ENCODE measurements at places on chromosomes 4 and X.
A peak's percentile ranks its signal among the peaks of the same experiment; 100 is the strongest.

GRCh38 chr4:88162626-88163025, 4.2 kb upstream of the ABCG2 start:
- DNase-seq = peak; percentile 42

DNA sequence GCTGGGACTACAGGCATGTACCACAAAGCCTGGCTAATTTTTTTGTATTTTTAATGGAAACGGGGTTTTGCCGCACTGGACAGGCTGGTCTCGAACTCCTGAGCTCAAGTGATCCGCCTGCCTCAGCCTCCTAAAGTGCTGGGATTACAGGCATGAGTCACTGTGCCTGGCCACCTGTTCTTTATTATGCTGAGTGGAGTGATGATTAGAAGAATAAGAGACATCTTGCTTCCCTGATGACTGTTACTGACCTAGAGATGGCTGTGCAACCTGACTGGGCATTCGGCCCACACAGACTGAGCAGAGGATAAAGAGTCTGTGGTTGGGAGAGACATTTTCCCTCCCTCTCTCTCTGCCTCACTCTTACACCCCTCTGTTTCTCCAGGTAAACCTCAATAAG, 56.7 kb downstream of the SPINK2 start:
- DNase-seq = peak; percentile 70

DNA sequence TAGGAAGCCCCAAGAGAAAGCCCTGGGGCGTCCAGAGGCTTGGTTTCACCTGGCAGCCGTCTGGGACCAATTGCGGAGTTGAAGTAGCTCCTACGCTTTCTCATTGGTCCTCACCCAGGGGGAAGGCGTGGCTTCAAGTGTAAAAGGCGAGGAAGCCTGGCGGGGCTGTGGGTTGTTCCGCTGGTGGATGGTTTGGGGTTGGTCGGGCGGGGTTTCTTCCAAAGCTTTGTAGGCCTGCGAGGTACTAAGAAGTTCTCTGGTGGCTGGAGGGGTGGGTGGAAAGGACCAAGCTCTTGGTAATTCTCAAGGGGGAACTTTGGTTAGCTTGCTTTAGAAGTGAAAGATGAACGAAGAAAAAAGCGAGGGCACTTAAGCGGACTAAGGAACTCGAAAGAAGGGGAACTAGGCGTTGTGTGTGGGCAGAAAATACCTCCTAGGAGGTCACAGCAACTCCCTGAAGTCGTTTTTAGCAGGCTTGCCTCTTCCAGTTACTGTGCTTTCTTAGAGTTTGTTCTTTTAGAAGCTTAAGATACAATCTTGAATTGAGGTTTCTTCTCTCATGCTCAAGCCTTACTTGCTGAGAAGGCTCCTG, 36.6 kb downstream of the CCNG2 start:
- no peak for DNase-seq

GRCh38 chr4:55364691-55365344, 18.8 kb downstream of the SRD5A3 start:
- DNase-seq = no peak

DNA sequence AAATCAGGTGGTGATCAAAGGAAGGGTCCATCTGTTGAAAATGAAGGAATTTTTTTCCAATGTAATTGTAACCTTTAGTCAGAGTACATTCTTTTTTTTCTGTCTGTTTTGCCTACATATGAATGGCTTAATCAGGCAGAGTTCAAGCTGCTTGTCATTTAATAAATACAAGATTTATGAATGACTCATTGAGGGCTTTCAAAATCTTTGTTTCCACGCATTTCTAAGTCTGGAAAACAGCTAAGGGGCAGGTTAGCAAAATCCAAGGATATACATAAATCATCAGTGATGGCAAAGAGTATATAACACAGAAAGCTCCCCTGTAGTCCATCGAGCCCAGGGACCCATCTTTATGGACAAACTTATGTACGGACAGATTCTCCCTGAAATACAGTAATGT, 1.8 kb downstream of the CA5B start:
- DNase-seq = peak; percentile 25

DNA sequence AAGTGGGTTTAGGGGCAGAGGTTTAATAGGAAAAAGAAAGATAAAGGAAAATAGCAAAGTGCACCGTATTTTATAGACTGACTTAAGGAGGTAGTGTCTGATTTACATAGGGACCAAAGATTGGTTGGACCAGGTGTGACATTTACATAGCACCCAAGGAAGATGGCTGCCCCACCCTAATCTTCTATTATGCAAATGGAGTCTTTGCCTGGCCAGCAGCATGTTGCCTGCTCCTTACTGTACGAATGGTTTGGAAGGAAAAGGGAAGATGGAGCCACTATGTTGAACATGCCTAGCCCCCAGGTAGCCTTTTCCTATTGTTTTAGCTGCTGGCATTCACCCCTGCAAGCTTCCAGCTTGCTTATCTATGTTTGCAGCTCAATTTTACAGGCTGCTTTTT, 146.2 kb upstream of the PDE5A start:
- DNase-seq = no peak

DNA sequence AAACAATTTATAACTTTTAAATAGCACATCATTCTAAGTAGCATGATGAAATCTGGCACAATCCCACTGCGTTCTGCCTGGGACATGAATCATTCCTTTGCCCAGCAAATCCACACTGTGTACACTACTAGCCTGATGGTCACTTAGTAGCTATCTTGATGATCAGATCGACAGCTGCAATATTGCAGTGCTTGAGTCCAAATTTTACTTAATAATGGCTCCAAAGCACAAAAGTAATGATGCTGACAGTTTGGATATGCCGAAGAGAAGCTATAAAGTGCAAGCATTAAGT, 86.6 kb upstream of the NPNT start:
- peak; percentile 44 for DNase-seq

GRCh38 chr4:152455311-152455710, 80.6 kb downstream of the FBXW7 start:
- no peak for DNase-seq

DNA sequence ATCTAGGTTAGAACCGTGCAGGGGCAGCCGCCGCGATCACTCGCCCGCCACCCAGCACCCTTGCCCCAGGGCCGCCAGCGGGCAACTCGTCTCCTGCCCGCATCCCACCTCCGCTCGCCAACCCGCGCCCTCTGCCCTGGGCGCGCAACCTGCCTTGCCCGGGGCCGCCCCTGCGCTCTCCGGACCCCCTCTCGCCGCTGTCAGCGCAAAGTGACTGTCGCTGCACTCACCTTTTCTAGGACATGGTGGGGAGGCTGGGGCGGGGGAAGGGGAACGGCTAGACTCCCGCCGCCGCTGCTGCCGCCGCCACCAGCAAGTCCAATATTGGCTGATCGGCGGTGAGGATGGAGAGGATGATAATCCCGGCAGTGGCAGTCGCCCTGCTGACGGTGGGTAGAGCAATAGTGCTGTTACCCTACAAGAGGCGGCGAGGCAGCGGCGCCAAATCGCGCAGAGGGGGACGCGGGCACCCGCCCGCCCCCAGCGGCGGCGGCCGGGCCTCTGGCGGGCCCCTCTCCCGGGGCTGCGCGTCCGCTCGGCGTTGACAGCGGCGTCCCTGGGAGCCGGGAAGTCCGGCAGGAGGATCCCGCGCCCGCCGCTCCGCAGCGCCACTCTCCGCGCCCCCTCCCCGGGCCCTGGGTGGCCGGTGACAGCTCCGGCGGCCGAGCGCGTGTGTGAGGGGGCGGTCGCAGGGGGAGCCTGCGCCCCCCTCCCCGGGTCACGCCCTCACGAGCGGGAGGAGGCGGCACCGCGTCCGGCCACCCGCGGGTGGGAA, 2.3 kb upstream of the NR3C2 start:
- no peak for DNase-seq

DNA sequence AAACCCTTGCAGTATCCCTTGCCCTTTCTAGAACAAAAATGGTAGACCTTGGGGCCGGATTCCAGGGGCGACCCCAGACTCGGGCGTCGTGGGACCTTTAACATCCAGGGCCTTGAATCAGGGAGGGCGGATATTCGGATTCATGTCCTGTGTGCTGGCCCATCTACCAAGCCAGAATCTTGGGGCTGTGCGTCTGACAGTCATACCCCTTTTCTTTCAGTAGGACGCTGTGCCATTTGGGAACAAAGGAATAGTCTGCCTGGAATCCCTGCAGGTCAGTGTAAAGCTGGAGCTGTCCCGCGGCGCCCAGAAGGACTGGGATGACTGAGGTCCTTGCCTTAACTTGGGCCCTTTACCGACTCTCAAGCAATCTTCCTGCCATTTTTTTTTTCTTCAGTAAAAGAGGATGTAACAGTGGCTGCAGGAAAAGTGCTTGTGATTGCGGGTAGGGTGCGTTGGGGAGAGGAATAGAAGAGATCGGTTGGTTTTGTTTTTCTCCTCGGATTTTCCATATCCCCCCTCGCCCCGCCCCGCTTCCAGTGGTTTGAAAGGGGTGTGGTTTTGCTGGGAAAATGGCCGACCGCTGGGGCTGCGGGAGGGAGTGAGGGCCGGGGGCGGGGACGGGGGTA, 518 bp downstream of the ARMCX1 start:
- peak; percentile 51 for DNase-seq

DNA sequence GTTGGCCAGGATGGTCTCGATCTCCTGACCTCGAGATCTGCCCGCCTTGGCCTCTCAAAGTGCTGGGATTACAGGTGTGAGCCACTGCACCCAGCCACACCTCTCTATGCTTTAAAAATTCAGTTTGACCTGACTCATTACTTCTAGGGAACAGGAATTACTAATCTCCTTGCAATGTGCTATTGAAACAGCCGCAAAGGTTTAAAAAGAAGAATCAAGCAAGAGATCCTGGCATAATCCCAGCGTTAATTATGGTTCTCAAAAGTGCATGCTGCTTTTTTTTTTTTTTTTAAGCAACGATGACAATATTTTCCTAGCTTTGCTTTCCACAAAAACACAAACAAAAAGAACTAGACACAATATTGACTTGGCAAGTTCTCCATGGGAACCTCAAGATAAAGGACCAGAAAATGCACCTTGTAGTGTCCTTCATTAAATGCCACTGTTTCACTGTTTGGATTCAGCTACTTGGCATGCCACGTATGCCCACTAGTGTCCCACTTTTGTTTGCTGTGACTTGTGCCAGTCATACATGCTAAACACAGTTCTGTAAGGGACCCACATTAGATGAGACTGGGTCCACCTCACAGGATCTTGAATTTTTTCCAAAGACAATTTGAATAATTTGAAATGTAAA, 112.6 kb upstream of the PPARGC1A start:
- peak; percentile 93 for DNase-seq

DNA sequence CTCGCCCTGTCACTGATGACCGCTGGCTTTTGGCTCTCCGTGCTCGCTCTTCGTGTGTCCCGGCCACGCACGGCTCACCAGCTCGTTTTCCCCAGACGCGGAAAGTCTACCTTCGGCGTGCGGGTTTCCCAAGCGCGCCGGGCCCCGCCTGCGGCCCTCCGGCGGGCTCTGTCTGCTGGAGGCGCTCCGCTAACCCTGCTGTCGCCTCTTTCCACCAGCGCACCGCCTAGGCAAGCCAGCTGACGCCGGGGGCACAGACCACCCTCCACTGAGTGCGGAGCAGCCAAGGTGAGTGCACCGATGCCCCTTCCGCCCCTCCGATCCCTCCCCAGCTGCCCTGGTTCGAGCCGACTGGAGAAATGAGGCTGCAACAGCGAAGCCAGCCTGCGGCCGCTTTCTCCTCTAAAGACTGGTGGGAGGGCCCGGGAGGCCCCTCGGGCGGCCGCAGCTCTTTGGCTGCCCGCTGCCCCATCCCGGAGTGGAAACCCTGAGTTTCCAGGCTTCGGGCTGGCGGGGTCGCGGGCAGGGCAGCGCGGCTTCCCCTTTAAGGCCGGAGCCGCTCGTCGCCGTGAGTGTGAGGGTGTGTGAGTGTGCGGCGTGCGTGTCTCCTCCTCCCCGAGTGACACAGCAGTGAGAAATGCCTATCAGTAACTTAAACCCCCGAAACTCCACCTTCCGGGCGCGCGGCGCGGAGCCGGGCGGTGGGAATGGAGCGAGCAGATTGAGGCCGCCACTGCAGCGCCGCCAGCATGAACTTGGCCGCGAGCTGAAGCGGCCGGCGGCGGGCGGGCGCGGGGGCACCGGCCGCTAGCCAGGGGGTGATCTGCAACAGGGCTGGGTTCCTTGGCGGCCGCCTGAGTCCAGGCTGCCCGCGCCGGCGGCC, at the start of gene MAMLD1:
TSS of gene MAMLD1 (plus strand) at position 719 of the 883 bp plus-strand sequence. CDS start 82,200 bp downstream, outside the sequence.
- DNase-seq = peak; percentile 90

GRCh38 chr4:19650903-19651864, 600.5 kb upstream of the SLIT2 start:
- DNase-seq = no peak

- DNase-seq = no peak
Measured at GRCh38 chr4:120773641-120774040, 148.9 kb downstream of the PRDM5 start.

- no peak for DNase-seq
Measured at GRCh38 chr4:68738036-68738435, 67.6 kb upstream of the UGT2B15 start.

GRCh38 chr4:72424006-72424405, 145.0 kb downstream of the ADAMTS3 start:
- DNase-seq = no peak

- no peak for DNase-seq
Measured at GRCh38 chrX:47610511-47610910, 9.1 kb downstream of the SYN1 start.

DNA sequence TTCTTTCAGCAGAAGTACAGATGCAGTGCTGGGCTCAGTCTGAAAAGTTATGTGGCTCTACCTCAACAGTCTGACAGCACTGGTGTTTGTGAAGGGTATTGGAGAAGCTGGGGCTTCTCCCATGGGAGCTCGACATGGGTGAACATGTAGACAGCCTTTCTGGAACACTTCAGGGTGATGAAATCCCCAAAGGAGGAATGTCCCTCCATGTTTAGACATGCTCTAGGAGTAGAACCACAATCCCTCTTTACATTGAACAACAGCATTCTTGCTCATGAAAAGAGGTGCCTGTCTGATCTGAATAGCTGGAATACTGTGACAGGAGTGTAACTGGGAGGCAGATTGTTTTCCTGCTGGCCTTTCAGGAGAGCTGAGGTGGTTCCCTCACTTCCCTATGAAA, 53.8 kb upstream of the NAP1L2 start:
- no peak for DNase-seq

GRCh38 chr4:8319061-8319460, 49.5 kb downstream of the HTRA3 start:
- DNase-seq = no peak

DNA sequence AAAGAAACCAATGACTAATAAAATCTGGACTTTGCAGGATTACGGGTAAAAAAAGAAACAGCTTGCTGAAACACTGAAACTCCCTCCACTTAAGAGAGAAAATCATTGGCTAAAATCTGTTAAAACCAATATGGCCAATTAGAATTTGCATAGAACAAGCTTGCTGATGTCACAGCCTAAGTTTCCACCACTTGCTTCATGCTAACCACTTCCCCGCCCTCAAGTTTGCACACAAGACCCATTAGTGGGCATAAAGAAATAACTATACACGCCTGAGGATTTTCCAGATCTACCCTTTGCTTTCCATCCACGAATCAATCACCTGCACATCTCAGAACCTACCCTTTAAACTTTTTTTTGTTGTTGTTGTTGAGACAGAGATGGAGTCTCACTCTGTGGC, 42.7 kb upstream of the PHEX start:
- DNase-seq = no peak

GRCh38 chr4:154643493-154643892, 31.0 kb upstream of the FGG start:
- DNase-seq = no peak
